CD4-positive, alpha-beta T cell treated with Interleukin-1 beta for 1 hour (primary cell): ENCODE measurements at places on chromosomes 2 and 18.

GRCh38 chr18:48819781-48820482, 130.8 kb downstream of the SMAD7 start:
- DNase-seq, result no peak

DNA sequence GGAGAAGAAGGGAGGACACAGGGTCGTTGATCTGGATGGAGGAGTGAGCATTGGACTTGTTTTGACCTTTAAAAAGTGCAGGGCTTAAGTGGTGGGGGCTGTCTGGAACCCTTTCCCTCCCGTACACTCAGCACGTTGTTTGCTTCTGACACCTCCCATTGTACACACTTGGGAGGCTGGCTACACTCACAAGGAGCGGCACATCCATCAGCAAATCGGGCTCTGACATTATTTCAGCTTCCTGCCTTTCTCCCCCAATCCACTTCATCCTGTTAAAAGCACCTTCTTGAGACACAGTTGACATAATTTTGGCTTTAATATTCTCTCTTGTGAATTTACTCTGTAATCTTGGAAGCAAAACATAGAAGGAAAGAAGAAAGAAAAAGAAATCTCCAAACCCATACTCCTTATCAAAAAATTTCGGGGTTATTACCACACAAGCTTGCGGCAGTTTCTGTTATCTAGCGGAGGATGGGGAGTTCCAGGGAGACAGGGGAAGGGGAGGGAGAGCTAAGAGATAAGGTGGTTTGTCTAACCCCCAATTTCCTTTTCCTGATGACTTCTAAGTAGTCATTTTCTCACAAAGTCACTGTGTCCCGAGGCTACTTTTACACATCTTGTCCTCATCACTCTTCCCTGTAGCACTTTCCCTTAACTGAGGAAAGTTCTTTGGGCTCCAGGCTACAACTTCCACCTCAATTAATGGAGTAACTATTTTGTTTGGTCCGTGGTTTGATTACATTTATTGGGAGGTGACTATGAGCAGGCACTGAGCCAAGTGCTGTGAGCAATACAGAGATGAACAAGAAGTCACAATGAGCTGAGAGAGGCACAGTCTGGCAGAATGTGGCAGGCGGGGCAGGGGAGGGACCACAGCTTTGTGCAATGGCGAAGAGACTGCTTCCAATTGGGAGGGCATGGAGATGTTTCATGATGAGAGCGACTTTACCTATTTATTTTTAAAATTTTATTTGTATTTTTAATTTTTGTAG, 240.1 kb upstream of the MEX3C start:
- DNase-seq, result no peak

DNA sequence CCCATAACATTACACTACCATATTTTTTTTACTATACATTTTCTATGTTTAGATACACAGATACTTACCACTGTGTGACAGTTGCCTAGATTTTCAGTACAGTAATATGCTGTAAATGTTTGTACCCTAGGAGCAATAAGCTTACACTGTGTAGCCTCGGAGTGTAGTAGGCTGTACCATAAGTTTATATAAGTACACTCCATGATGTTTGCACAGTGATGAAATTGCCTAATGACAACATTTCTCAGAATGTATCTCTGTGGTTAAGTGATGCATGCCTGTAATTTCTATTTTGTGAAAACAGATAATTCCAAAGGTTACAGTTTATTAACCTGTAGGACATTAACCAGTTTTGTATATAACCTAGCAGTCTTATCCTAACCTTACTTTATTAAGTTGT, 128.1 kb upstream of the RBMS1 start:
- no peak for DNase-seq

DNA sequence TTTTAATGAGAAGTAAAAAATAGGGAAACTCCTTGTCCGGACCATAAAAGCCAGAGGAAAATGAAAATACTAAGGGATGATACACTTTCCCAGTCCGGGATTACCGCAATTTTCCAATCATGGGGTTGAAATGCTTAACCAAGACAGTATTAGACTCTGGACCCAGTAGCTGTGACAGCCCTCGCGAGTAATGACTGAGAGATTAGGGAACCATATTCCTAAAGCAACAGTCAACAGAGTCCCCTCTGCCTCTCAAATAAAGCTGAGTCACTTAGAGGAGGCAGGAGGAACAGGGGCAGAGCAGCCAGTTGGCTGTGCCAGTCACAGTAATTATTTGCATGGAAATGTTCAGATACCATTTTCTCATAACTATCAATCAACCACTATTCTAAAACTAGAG, 34.8 kb downstream of the GPATCH11 start:
- no peak for DNase-seq

DNA sequence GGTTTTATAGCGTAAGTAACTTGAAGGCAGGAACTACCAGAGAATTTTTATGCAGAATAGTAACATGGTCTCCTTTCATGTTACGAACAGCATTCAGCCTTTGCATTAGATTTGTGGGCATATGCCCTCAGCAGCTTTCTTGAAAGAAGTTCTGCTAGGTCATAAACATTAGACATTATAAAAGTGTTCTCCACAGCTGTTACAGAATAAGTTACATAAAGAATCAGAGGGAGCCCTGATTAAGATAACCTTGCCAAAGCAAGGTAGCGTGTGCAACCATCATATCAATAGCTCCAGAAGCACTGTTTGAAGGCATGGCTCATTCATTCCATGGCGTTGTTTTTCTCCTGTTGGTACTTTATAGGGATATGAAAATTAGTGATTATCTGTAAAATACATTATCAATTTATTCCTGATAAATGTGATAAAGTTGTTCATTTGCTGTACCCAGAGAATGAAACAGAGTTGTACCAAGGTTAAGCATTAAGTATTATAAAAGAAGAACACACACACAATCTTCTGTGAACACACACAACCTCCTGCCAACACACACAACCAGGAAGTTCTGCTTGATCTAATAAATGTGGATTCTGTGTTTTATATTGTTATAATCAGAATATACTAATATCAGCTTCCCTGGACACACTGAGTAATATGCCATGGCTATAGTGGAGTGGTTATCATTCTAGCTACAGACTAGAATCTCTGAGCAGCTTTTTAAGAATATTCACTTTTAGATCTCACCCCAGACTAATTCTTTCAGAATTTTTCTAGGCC, 286.7 kb upstream of the SLC39A10 start:
- DNase-seq, result no peak

- no peak for DNase-seq
These were observed 523.2 kb downstream of the TNS1 start for GRCh38 chr2:217479566-217479965.

GRCh38 chr2:118430510-118431164, 342.4 kb downstream of the INSIG2 start:
- no peak for DNase-seq

- DNase-seq, result no peak
These were observed 15.5 kb downstream of the ITPRID2 start for GRCh38 chr2:181907057-181907456.

DNA sequence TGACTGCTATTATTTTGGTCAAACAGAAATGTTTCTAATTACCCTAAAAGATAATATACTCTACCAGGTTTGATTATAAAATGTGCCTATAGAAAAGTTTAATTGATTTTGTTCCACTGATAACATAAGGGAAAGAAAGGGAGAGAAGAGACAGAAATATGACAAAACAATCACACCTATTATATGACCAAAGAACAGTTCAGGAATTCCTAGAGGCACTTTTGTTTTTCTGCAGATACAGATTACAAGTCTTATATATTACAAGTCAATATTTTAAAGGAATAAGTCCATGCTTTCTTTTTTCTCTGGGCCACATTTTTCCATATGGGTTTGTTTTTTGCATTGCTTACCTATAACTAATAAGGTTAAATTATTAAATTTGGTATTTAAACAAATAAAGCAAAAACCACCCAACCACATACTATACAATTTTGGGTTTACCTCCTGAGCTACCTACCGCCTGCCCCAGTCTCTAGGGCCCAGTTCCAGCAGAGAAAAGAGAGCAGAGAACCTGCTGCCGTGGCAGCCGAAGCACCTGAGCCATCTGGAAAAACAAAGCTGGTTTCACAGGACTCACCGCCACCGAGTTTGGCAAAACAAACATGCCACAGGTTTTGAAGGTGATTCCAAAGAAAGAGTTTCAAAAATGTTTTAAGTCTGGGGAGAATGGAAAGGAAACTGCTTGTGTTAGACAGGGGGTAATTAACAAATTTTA, 92.1 kb downstream of the DYM start:
- no peak for DNase-seq

- DNase-seq, result no peak
These were observed 70.7 kb downstream of the NABP1 start for GRCh38 chr2:191748528-191749180.

GRCh38 chr2:97654309-97654708, 8.4 kb downstream of the COX5B start:
- DNase-seq, result no peak

DNA sequence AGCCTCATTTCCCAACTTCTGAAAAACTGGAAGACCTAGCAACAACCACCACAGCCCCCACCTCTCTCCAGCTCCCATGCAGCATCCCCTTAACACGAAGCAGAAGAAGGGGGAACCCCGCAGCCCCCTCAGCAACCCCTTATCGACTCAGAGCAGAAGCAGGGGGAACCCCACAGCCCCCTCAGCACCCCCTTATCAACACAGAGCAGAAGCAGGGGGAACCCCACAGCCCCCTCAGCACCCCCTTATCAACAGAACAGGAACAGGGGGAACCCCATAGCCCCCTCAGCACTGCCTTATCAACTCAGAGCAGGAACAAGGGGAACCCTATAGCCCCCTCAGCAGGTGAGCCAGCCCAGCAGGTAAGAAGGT, 6.7 kb downstream of the SLC66A2 start:
- DNase-seq, result no peak

DNA sequence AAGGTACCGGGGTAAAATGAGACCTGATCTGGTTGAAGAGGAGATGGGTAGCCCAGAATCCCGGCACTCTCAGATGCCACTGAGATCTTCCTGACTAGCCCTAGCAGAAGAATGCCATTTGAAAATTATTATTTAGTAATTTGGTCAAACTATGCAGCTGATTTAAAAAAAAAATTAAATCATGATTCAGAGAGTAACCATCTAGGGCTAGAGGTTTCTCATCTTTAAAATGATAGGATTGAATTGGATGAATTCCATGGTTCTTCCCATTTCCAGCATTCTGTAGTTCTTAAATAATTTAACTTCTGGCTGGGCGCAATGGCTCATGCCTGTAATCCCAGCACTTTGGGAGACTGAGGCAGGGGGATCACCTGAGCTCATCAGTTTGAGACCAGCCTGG, 106.1 kb downstream of the MYO1B start:
- DNase-seq, result no peak

GRCh38 chr2:220959391-220959802, 612.7 kb downstream of the EPHA4 start:
- DNase-seq, result no peak

DNA sequence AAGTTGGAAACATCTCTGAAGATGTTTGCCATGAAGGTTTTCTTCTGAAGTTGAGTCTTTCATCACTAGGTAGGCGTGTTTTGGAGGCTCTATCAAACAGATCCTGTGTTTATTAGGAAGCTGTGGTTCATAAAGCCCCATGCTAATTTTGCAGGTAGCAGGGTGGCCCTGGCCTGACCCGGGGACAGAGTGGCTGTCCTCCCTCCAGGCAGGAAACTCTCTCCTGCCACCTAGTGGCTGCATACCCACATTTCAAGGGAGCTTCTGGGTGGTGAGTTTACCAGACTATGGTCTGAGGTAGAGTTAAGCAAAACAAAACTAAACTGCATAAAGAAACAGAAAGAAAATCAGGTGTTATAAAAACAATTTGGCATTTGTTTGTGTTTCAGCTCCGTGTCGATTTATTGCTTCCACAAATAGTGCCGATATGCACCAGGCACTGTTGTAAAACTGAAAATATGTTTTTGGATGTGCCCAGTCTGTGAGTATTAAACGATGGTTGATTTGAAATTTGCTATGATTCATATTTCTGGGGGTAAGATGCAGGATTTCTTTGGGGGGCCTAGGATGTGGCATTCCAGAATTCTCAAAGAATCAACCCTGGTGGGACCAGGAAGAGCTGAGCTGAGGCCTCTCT, 26.0 kb upstream of the IL37 start:
- DNase-seq, result peak; percentile 73

- no peak for DNase-seq
These were observed 10.2 kb downstream of the SP110 start for GRCh38 chr2:230209422-230210051.

- DNase-seq, result no peak
These were observed 90.3 kb upstream of the RTN4 start for GRCh38 chr2:55140316-55141219.

DNA sequence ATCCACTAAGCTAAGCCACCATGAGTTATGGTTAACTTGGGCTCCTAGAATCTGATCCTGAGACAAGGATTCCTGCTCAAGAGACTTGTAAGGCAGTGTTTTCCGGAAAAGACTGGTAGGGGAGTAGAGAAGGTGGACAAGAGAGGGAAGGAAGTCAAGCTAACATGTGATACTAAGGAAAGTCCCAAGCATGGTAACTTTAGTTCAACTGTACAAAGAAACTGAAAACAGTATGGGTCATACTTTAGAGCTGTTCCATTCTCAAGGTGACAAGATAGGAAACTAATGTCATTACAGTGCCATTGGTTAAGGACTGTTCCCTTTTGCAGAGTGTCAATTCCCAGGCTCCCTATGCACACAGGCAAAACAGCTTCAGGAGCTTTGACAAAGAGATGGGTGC, 5.8 kb downstream of the MYO5B start:
- no peak for DNase-seq

DNA sequence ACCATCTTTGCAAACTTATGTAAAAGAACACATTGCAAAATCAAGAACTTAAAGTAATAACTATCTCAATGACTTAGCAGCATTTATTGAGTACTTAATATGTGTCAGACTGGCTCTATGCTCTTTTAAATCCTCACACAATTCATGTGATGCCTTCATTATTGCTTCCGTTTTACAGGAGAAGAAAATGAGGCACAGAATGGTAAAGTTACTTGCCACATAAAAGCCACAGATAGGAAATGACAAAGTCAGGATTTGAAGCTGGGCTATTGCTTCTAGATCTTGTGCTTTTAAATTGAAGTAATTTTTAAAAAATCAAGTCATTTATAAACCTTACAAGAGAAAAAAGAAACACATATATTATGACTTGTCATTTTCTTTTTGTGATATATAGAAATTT, 174.2 kb downstream of the WDR7 start:
- DNase-seq, result no peak

- no peak for DNase-seq
These were observed 28.6 kb downstream of the IGFBP2 start for GRCh38 chr2:216661639-216662375.

DNA sequence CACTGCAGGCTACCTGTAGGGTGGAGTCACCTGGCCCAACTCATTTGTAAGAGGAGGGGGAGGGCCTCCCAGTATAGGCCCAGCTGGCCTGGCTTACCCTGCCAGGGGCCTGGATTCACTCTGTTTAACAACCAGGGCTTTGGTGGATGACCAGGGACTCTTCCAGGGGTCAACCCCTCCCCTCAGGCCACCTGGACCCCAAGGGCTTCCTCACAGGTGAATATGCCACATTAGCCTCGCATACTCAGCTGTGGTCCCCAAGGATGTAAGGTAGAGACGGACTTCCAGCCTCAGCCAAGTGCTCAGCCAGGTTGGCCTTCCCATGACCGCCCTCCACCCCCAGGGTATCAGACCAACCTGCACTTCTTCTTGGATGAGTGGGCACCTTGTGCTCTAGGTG, 8.8 kb upstream of the SH3RF3 start:
- no peak for DNase-seq
